ENCODE measurements at places on chromosomes 3 and 15.

DNA sequence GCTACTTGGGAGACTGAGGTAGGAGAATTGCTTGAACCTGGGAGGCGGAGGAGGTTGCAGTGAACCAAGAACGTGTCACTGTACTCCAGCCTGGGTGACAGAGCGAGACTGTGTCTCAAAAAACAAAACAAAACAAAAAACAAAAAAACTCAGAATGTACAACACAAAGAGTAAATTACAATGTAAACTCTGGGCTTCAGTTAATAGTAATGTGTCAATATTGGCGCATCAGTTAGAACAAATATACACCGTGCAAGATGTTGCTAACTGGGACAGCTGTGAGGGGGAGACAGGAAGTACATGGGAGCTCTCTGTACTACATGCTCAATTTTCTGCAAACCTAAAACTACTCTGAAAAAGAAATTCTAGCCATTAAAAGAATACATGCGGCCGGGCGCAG is 23.5 kb upstream of the TRPM1 start:
- DNase-seq = no peak

GRCh38 chr3:4823986-4824925 is 155.0 kb upstream of the BHLHE40 start:
- no peak for DNase-seq

- DNase-seq = no peak
Observed at GRCh38 chr15:80423215-80423614, 19.0 kb downstream of the ARNT2 start.

- DNase-seq = no peak
Observed at GRCh38 chr3:64814351-64814750, 126.6 kb upstream of the ADAMTS9 start.

DNA sequence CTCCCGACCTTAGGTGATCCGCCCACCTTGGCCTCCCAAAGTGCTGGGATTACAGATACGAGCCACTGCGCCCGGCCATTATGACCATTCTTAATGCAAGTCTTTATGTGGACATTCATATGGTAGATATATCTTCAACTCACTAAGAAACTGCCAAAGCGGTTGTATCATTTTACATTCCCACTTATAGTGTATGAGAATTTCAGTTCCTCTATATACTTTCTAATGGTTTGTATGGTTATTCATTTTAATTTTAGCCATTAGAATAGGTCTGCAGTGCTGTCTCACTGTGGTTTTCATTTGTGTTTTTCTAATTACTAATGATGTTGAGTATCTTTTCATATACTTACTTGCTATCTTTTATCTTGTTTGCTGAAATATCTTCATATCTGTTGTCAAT is 32.5 kb downstream of the TCF12 start:
- DNase-seq = no peak

DNA sequence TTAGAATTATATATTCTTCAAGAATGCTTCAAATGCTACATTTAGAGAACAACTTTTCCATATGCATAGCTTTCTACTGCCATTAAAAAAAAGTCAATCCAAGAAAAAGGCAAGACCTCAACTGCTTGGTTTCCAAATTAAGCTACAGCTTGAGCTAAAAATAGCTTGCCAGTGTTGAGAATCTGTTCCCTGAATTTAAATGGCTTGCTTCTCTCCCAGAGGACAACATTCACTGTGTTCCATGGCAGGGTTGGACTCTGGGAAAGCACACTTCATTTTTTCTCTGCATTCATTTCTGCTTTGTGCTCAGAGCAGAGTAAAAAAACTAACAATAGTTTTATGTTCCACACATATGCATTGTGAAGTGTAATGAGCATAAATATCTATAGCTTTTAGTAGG is 50.3 kb upstream of the ACTL6A start:
- DNase-seq = no peak

- no peak for DNase-seq
Observed at GRCh38 chr3:136255672-136256406, 5.7 kb downstream of the PCCB start.

DNA sequence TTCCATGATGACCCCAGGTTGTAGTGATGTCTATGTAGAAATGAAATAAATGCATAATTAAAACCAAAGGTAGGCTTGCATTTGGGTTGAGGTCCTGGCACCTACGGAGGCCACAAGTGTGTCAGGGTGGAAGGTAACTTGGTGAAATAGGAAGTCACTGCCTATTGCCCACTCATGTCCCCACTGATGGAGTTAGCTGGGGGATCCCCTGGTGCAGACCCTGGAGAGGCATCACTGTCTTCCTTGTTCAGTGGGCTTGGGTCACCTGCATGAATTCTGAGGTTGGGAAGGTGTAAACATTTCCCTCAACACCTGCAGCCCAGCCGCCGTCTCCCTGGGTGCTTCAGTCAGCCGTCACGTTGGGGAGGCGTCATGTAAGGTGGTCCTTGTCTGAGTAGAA is 97.1 kb downstream of the APBA2 start:
- DNase-seq = no peak

GRCh38 chr3:8492744-8493511 is 8.7 kb upstream of the LMCD1 start:
- DNase-seq = no peak

GRCh38 chr3:20974396-20974795 is 776.6 kb downstream of the ZNF385D start:
- DNase-seq = no peak

DNA sequence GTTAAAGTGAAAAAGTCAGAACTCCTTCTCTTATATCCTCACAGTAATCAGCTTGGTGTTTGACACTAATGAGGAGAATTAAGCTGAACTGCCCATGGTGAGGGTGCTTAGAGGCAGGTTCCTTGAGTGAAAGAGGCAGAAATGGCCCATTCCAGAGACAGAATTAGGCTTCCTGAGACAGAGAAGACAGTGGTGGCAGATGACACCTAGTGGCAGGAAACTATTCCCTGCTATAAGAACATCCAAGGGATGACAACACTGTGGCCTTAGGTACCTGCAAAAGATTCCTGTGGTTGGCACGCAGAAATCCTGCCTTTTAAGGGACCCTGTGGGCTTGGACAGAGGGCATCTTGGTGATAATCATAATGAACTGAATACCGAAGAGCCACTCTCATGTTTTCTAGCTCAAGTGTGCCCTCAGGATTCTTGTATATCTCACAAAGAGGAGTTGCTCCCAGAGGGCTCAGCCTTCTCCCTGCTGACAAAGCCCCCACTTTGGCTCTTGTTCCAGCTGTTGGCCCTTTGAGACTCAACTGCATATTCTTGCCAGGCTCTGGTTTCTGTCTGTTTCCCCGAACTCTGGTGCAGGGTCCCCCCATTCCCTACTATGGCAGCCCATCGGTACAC is 56.0 kb downstream of the KBTBD12 start:
- peak; percentile 24 for DNase-seq

Data from stimulated activated CD4-positive, alpha-beta T cell treated with anti-CD3 and anti-CD28 coated beads, Interleukin-15, amount 100 ng/mL, for 24 hours (primary cell).